Adipocyte (in vitro differentiated cells): ENCODE measurements at places on chromosomes 13 and 19.
A peak's percentile ranks its signal among the peaks of the same experiment; 100 is the strongest.

GRCh38 chr13:69595181-69595580 is 512.4 kb upstream of the ATXN8OS start:
- DNase-seq: no peak

DNA sequence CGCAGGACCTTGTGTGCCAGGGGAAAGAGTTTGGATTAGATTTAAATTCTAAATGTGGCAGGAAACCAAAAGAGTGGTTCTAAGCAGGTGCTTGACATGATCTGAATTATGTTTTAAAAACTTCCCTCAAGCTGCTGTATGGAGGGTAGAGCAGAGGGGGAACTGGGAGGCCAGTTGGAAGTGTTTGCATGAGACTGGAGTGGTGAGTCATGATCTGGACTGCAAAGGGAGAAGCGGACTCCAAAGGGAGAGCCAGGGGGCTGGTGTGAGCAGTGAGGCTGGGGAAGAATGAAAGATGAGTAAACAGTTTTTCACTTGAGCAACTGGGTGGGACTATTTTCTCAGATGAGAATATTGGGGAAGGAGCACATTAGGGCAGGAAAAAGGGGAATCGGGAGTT is 206.1 kb downstream of the DNAJC15 start:
- DNase-seq: no peak

- DNase-seq: no peak
These were observed 35.4 kb downstream of the DNAJC15 start for GRCh38 chr13:43058831-43059230.

DNA sequence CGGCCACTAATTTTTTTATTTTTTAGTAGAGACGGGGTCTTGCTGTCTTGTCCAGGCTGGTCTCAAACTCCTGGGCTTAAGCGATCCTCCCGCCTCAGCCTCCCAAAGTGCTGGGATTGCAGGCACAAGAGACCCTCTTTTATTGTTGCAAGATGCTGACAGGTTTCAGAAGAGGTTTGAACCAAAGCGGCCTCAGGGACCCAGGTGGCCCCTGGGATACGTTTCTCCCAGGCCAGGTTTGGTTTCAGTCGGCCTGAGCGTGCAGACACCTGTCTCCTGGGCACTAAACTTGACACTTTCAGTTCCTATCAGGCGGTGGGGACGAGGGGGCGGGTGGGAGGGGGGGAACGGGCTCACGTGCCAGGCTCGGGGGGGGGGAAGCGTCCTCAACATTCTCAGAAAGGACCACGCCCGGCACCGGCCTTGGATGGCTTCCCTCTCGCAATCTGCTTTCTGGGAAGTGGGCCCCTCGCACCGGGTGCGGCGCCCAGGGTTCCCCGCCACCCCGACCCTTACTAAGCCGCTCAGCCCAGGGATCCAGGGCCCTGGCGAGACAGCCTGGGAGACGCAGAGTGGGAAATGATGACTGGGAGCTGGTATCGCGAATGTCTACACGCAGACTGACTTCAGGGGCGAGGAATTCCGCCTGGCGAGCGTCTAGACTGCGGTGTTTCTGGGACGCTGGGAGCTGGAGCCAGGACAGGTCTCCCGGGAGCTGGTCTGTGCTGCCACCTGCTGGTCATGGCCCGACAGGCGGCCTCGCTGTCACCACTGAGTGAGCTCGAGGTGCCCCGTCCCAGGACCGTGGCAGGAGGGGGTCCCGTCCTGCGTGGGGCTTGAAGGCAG is 91.6 kb downstream of the GNG7 start:
- peak; percentile 98 for DNase-seq

GRCh38 chr13:79998381-79998880 is 342.5 kb downstream of the SPRY2 start:
- DNase-seq: no peak

DNA sequence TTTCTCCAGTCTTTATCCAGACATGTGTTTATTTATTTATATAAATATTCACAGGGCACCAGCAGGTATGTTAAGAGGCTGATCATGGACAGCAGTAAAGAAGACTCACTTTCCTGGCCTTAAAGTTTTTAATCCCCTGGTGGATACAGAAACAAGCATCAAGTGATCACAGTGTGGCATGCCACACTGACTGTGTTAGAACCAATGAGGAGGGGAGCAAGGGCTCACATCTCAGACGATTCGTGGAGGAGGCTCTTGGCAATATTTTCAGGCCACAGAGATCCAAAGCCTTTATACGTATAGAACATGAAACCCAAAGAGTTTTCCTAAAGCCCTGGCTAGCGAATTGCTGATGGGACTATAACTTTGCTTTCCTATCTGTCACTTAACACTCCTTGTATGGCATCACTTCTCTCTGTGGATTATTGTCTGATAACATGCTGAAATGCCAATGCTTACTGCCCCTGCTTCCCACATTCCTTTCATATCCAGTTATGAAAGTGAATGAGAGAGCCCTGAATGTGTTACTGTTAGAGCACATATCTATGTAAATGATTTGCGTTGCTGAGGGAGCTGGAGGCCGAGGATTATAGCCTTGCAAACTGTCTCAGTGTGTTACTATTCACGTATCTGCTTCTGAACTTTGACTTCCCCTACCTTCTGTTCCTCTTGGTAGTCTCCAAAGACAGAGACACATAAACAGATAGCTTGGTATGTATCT is 37.6 kb downstream of the POLR1D start:
- no peak for DNase-seq

GRCh38 chr13:39510316-39510695 is 92.7 kb downstream of the LHFPL6 start:
- DNase-seq: no peak

DNA sequence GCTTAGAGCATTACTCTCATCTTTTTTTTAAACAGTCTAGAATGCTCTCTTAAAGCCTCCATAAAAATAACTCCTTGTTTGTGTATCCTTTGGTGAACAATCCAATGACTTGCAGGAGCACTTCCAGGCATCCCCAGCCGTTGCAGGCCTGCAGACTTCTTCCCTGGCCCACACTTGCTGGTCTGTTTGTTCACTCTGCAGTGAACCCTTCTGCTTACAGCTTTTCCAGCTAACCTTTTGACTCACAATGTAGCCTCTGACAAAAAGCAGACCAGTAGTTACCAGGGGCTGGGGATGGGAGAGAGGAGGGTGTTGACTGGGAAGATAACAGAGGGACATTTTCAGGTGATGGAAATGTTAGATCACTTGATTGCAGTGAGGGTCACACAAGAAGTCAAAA is 9.1 kb downstream of the GPR42 start:
- no peak for DNase-seq

GRCh38 chr13:60164234-60164889 is 634 bp upstream of the DIAPH3 start:
- peak; percentile 39 for DNase-seq

DNA sequence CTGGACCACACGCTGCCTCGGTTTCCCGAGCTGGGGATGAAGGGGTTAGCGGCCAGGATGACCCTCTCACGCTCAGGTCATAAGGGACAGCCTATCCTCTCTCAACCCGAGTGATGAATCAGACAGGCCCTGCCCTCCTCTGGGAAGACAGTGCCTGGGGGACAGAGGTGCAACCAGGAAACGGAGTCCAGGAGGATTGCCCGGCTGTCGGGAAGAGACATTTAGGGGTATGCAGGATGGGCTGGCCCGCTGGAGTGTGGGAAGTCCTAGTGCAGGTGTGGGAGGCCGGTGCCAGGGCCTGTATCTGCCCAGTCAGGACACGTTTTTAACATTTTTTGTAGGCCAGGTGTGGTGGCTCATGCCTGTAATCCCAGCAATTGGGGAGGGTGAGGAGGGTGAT is 8.3 kb downstream of the LSM7 start:
- DNase-seq: no peak

- no peak for DNase-seq
These were observed 8.0 kb upstream of the SMARCA4 start for GRCh38 chr19:10952809-10953208.

GRCh38 chr13:30339738-30340330 is 32.5 kb upstream of the KATNAL1 start:
- DNase-seq: no peak

- DNase-seq: no peak
These were observed 73.7 kb upstream of the LRCH1 start for GRCh38 chr13:46479283-46479682.

DNA sequence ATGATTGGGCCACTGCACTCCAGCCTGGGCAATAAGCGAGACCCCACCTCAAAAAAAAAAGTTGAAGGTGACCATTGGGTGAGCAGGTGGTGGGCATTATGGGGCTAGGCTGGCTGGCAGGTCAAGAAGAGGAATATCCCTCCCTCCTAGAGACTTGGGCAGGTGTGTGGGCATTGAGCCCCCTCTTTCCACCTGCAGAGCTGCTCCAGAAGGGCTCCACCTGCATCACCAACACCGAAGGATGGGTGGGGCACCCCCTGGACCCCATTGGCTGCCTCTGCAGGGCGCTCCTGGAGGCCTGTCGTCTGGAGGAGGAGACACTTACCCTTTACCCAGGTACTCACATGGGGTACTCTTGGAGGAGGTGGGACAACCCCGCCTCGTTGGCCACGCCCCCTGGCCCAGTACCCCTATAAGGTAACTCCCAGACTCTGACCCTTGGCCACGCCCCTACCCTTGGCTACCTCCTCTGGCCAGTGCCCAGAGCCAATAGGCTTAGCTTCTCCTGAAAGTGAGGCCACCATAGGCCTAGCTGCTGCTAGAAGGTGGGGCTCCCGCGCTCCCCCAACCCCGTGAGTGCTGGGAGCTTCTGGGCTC is 21.9 kb downstream of the ZSWIM4 start:
- no peak for DNase-seq

- DNase-seq: no peak
These were observed 197.0 kb downstream of the PCDH9 start for GRCh38 chr13:67033170-67033569.

DNA sequence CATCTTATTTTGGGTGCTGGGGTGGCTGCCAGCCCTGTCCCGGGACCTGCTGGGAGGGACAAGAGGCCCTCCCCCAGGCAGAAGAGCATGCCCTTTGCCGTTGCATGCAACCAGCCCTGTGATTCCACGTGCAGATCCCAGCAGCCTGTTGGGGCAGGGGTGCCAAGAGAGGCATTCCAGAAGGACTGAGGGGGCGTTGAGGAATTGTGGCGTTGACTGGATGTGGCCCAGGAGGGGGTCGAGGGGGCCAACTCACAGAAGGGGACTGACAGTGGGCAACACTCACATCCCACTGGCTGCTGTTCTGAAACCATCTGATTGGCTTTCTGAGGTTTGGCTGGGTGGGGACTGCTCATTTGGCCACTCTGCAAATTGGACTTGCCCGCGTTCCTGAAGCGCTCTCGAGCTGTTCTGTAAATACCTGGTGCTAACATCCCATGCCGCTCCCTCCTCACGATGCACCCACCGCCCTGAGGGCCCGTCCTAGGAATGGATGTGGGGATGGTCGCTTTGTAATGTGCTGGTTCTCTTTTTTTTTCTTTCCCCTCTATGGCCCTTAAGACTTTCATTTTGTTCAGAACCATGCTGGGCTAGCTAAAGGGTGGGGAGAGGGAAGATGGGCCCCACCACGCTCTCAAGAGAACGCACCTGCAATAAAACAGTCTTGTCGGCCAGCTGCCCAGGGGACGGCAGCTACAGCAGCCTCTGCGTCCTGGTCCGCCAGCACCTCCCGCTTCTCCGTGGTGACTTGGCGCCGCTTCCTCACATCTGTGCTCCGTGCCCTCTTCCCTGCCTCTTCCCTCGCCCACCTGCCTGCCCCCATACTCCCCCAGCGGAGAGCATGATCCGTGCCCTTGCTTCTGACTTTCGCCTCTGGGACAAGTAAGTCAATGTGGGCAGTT is 8.6 kb downstream of the CALM3 start:
- no peak for DNase-seq

- no peak for DNase-seq
These were observed 7.6 kb upstream of the ZNF461 start for GRCh38 chr19:36674201-36674600.

- DNase-seq: no peak
These were observed 3.1 kb downstream of the CEACAM3 start for GRCh38 chr19:41799444-41800000.

GRCh38 chr19:12944104-12944674 is 1.5 kb upstream of the RAD23A start:
- no peak for DNase-seq
